ENCODE measurements at places on chromosomes 4 and X. TPM values are rescaled to one million over a fixed set of nuclear protein-coding genes. Genes with fewer than 3 reads are reported as not detected.
A peak's percentile ranks its signal among the peaks of the same experiment; 100 is the strongest.

The FATE1 gene
- total RNA-seq, result not detected

The MAGIX gene
- 0.32 TPM for total RNA-seq

The ZNF674 gene
- total RNA-seq, result 2.3 TPM

The RBM46 gene
- total RNA-seq, result not detected

The VCX3A gene
- not detected for total RNA-seq

DNA sequence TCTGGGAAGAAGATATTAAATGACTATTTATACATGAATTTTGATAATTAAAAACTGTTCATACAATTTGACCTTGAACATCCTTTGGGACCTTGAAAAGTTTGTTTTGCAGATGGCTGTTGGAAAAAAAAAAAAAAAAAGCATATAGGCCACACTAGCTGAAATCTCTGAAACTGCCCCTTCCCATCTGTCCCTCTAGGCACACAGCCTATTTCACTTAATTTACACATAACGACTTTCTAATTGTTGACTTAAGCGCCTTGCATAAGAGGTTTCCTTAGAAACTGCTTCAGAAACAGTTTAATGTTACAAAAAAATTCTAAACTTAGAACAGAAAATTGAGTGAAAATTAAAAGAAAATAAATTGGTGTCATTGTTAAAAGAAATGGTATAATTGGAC, 131.0 kb downstream of the COX18 start:
- H3K4me3 ChIP-seq, result no peak overlapping the region
- DNase-seq, result no peak
- H3K27ac ChIP-seq, result no peak overlapping the region

DNA sequence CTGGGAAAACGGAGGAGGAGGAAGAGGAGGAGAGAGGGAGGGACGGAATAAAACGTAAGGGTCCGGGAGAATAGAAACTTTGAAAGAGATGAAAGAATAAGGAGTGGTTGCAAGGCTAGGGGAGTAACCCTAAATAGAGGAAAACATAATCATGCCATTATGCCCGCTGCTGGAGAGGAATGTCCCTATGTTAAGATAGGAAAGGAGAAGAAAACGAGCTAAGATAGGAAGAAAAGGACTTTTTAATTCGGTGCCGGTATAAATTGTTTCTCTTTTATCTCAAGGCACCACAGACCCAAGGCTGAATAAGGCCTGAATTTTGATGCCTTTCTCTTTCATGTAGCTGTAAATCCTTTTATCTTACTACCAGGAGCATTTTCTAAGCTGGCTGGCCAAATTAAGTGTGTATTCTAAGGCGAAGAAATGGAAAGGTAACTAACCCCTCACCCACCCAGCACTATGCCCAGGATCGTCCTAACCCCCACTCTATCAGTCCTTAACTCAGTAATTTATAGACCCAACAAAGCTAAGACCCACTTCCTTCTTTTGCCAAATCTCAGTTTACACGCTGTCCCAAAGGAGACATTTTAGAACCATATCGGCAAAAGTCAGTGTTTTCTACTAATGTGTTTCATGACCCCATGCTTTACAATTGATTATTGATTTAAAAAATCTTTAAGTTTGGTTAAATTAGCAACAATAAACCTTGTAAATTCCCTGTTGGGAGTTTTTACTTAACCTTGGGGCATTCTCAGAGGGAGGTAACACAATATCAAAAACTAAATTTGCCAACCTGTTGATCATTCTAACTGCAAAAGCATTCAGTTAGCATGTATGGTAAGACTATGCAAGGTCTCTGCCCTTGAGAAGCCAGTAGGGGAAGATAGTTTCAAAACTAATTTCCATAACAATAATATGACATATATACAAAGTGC, 1.1 kb upstream of the CUL4B start:
- H3K4me3 ChIP-seq, result peak overlapping the region; percentile 76
- no peaks in the 10 kb centered on the region for H3K27me3 ChIP-seq
- no peaks in the 10 kb centered on the region for H3K4me1 ChIP-seq
- H3K27ac ChIP-seq, result peak overlapping the region; percentile 97
- no peak for DNase-seq

DNA sequence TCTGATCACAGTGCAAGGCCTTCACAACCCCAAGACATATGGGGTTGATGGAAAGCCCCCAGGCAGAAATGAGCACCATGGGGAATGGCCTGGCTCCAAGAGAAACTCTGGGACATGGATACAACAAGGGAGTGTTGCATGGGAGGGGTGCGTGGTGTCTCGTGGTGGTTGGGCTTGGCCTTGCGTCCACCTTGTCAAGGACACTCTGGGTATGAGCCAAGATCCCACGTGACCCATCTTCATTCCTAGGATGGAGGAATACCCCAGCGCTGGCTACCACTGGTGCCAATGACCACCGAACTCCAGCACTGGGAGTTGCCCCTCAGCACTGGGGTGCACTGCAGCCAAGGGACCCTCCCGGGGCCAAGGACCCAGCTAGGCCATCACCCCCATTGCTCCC, 267.5 kb upstream of the AGTR2 start:
- DNase-seq, result no peak
- H3K27me3 ChIP-seq, result no peaks in the 10 kb centered on the region
- H3K4me3 ChIP-seq, result no peak overlapping the region

DNA sequence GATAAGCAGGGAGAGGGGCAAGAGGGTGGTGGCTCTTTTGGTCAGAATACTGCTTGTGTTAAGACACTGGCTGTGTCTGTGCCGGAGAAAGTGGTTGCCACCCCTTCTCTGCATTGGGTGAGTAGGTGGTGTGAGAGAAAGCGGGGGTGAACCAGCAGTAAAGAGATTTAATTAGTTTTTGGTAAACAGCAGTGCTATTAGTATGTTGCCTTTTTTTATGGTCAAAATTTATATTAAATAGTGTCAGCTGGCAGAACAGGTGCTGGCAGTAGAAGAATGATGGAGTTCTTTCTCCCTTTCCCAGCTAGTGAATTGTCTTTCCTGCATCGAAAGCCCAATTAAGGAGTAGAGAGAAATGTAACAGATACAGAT, 181.6 kb downstream of the LARP7 start:
- no peak overlapping the region for H3K27ac ChIP-seq
- no peaks in the 10 kb centered on the region for H3K36me3 ChIP-seq
- peaks cover 11% of the 10 kb centered on the region for H3K4me1 ChIP-seq
- H3K27me3 ChIP-seq, result no peaks in the 10 kb centered on the region
- no peak for DNase-seq

GRCh38 chrX:7586126-7586525, 256.8 kb upstream of the VCX start:
- no peak for DNase-seq
- H3K4me1 ChIP-seq, result no peaks in the 10 kb centered on the region
- no peaks in the 10 kb centered on the region for H3K36me3 ChIP-seq
- H3K4me3 ChIP-seq, result no peak overlapping the region

- no peaks in the 10 kb centered on the region for H3K4me1 ChIP-seq
- H3K4me3 ChIP-seq, result no peak overlapping the region
- no peaks in the 10 kb centered on the region for H3K36me3 ChIP-seq
- H3K27me3 ChIP-seq, result no peaks in the 10 kb centered on the region
- DNase-seq, result no peak
Measured at GRCh38 chrX:110180928-110181310, 137.0 kb downstream of the AMMECR1 start.

GRCh38 chr4:132240081-132240480, 909.0 kb upstream of the PCDH10 start:
- no peaks in the 10 kb centered on the region for H3K4me1 ChIP-seq
- no peaks in the 10 kb centered on the region for H3K27me3 ChIP-seq
- no peak overlapping the region for H3K4me3 ChIP-seq
- no peak for DNase-seq
- no peaks in the 10 kb centered on the region for H3K36me3 ChIP-seq

- no peaks in the 10 kb centered on the region for H3K27me3 ChIP-seq
- H3K36me3 ChIP-seq, result no peaks in the 10 kb centered on the region
- DNase-seq, result no peak
- no peaks in the 10 kb centered on the region for H3K4me1 ChIP-seq
- H3K27ac ChIP-seq, result no peak overlapping the region
Measured at GRCh38 chrX:6363188-6363587, 134.5 kb upstream of the NLGN4X start.

DNA sequence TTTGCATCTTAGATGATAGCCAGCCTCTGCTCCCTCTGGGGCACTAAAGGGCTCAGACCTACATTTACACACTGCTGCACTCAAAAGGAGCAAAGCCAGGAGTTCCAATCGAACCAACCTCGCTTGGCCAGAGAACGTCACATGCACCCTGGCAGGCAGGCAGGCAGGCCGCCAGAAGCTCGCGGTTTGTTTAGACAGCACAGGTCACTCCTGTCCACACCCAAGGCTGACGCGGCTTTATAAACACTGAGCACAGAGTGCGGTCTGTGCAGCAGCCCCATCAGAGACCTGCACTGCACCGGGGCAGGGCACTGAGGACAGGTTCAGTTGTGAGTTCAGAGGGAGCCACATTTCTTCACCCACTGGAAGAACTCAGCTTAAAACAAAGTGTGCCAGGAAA, 143.9 kb downstream of the BCOR start:
- no peaks in the 10 kb centered on the region for H3K4me1 ChIP-seq
- no peak overlapping the region for H3K27ac ChIP-seq
- no peak for DNase-seq

DNA sequence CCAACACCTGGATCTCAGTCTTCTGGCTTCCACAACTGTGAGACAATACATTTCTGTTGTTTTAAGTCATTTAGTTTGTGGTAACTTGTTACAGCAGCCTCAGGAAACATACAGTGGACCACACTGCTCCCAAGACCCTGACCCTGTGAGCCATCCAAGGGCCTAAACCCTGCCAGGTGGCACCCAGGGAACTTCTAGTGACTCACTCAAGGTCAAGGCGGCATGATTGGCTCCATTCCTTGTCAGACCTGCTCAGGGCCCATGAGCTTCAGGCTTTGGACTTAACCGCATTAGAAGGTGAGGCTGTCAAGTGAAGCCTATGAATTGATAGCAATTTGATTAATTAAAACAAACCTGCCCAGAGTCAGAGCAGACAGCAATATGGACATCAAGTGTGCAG, 165.7 kb upstream of the MAMLD1 start:
- H3K4me3 ChIP-seq, result no peak overlapping the region
- no peak overlapping the region for H3K27ac ChIP-seq
- no peak for DNase-seq

DNA sequence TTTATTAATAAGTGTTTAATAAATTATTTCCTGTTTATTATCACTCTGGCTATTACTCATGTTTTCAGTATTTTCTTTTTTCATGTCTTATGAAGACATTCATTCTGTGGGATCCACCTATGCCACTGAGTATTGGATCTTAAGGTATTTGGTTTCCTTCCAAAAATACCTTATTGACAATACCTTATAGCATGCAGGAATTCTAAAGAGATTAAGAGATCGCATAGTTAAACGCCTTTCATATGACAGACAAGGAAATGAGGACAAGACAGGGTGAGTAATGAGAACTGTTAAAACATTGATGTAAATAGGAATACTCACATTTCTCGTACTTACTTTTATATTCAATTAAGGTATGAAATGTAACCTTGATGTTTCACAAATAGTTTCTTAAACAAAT, 38.2 kb upstream of the TMPRSS11B start:
- H3K27me3 ChIP-seq, result no peaks in the 10 kb centered on the region
- H3K4me1 ChIP-seq, result no peaks in the 10 kb centered on the region
- no peak overlapping the region for H3K4me3 ChIP-seq
- H3K36me3 ChIP-seq, result no peaks in the 10 kb centered on the region
- DNase-seq, result no peak
- H3K27ac ChIP-seq, result no peak overlapping the region

GRCh38 chr4:179747218-179747910, 2305.1 kb upstream of the AGA start:
- no peak overlapping the region for H3K4me3 ChIP-seq
- no peak overlapping the region for H3K27ac ChIP-seq
- no peaks in the 10 kb centered on the region for H3K36me3 ChIP-seq
- DNase-seq, result no peak
- H3K27me3 ChIP-seq, result no peaks in the 10 kb centered on the region
- H3K4me1 ChIP-seq, result no peaks in the 10 kb centered on the region

DNA sequence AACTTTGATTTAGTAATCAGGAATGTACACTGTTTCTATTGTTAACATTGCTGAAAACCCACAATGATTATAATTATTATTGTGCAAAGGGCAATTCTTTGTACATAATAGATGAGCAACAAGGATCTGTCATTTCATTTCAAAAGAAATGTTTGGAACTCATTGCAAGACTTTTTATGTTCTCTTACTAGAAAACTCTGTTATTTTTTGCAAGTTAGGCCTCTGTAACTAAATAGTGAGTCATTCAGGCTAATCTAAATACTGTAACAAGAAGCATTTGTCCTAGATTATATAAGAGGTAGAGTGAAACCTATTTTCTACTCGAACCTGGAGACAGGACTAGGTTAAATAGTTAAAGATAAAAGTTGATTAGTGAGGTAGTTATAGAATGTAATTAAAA, 93.2 kb upstream of the FAM47B start:
- no peaks in the 10 kb centered on the region for H3K4me1 ChIP-seq
- no peaks in the 10 kb centered on the region for H3K36me3 ChIP-seq
- no peak overlapping the region for H3K4me3 ChIP-seq
- H3K27ac ChIP-seq, result no peak overlapping the region
- no peak for DNase-seq
- no peaks in the 10 kb centered on the region for H3K27me3 ChIP-seq

DNA sequence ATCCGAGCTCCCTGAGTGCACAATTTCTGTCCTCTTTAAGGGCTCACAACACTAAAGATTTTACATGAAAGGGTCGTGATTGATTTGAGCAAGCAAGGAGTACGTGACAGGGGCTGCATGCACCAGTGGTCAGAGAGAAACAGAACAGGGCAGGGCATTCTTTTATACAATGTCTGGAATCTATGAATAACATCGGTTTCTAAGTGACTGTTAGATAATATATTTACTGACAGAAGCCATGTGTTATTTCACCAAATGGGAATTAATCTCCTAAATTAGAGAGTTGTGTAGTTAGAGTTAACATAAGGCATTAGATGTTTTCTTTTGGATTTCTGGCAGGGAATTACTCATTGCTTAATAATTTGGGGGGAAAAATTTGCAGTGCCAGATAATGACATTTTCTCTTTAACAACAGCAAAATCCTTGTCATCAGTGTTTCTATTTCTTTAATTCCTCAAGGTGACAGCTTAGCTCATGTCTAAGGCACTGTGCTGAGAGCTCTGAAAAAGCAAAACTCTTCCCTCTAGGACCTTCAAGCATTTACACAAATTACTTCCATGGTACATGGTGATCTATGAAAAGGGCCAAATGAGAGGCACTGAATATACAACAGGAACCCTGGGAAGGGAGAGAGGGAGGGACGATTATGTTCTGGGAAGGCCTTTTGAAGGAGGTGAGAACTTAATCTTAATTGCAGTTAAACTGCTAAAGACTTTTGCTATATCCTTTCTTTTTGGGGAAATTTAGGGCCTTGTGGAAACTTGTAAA, 145.0 kb downstream of the RTL3 start:
- no peak for DNase-seq
- no peaks in the 10 kb centered on the region for H3K36me3 ChIP-seq
- H3K4me1 ChIP-seq, result no peaks in the 10 kb centered on the region
